Lower lobe of right lung (tissue), 2 donors: ENCODE measurements at places on chromosomes 12 and 14. TPM values are rescaled to one million over a fixed set of nuclear protein-coding genes. Genes with fewer than 3 reads are reported as not detected.

GRCh38 chr14:48390346-48390745 is 714.9 kb upstream of the MDGA2 start:
- H3K36me3 ChIP-seq, result no peaks in the 10 kb centered on the region
- no peak for DNase-seq

DNA sequence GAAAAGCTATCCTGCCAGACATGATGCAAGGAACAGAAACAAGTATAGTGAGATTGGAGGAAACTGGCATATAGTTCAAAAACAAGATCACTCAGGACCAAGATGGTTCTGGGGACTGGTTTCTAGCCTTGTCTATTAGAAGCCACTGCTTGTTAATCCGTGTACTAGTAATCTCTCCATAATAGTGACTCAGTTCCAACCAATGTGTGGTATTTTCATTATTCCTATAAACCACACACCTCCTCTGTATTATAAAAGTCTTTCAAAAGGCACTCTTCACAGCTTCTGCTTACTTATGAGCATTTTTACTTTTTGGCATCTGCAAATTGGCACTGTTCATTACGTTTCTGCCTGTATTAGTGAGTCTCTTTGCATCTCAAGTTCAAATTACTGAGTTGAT is 140.3 kb downstream of the SLC6A15 start:
- no peaks in the 10 kb centered on the region for H3K27me3 ChIP-seq
- H3K4me3 ChIP-seq, result no peak overlapping the region
- DNase-seq, result no peak
- H3K27ac ChIP-seq, result no peak overlapping the region
- no peaks in the 10 kb centered on the region for H3K4me1 ChIP-seq
- H3K36me3 ChIP-seq, result no peaks in the 10 kb centered on the region

- no peak overlapping the region for H3K4me3 ChIP-seq
- H3K27ac ChIP-seq, result peak overlapping the region; percentile 9
- H3K27me3 ChIP-seq, result no peaks in the 10 kb centered on the region
- no peaks in the 10 kb centered on the region for H3K36me3 ChIP-seq
- DNase-seq, result no peak
Observed at GRCh38 chr12:88552610-88553079, 27.6 kb downstream of the KITLG start.

DNA sequence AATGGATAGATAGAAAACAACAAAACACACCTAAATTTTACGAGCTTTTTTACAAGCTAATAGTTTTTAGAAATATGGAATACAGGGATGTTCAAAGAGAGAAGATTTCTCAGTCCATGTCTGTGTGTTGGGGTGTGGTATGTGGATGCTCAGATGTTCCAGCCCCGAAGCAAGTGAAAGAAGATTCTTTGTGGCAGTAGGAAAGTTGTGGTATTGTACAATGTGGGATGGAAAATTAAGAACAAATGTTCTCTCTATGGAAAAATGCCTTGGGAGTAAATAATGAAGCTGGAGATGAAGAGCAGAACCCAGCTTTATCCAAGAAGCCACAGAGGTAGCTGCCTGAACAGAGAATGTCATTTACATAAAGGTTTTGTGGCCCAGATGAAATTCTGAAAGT is 150.3 kb upstream of the PRKD1 start:
- H3K27ac ChIP-seq, result no peak overlapping the region
- no peaks in the 10 kb centered on the region for H3K36me3 ChIP-seq
- H3K4me1 ChIP-seq, result no peaks in the 10 kb centered on the region
- no peak for DNase-seq
- H3K27me3 ChIP-seq, result no peaks in the 10 kb centered on the region

GRCh38 chr12:52865090-52865944 is 16.5 kb upstream of the KRT78 start:
- DNase-seq, result peak; percentile 68
- H3K4me3 ChIP-seq, result no peak overlapping the region
- no peak overlapping the region for H3K27ac ChIP-seq
- peaks cover 10% of the 10 kb centered on the region for H3K4me1 ChIP-seq
- no peaks in the 10 kb centered on the region for H3K36me3 ChIP-seq

DNA sequence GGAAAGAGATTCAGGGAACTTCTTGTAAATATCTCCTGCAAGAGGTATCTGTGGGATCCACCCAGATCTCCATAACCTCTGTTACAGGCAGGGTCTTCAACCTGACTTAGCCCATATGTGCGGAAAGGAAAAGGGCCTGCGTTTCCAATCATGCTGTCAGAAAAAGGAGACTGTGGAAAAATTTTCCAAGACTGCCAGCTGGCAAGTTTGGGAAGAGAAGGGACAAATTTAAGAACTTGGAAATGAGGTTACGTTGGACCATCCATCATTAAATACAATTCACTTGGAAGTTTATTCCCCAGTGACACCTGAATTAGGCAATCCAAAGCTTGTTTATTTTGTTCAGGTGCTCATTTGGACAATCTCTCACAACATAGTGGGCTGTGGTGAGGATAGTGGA is 13.9 kb downstream of the PTHLH start:
- no peaks in the 10 kb centered on the region for H3K27me3 ChIP-seq
- no peaks in the 10 kb centered on the region for H3K36me3 ChIP-seq
- no peak overlapping the region for H3K27ac ChIP-seq
- H3K4me3 ChIP-seq, result no peak overlapping the region
- no peak for DNase-seq

DNA sequence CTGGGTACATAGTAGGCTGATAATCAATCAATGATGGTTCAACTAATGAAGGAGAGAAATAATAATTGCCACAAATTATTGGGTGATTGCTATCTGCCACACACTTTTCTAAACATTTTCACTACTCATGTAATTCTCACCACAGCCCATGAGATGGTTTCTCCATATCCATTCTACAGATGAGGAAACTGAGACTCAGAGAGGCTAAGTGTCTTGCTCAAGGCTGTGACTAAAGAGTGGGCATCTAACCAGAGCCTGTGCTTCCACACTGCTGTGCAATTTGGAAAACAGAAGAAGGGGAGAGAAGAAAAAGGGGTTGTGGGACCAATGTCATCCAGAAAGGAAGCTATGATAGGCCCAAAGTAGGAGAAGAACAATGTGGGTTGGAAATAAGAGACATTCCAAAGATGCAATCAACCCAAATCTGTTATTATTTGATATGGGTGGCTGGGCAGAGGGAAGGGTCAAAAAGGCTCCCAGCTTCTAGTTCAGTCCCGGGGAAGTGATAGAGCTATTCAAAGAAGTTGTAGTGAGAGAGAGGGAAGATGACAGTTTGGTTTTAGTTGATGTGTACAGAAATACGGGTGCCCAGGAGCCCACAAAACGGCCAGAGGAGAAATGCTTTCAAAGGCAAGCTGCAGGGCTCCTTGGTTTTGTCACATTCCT is 483 bp upstream of the NR1H4 start:
- no peak for DNase-seq
- no peaks in the 10 kb centered on the region for H3K4me1 ChIP-seq
- H3K4me3 ChIP-seq, result no peak overlapping the region
- H3K27me3 ChIP-seq, result no peaks in the 10 kb centered on the region
- no peak overlapping the region for H3K27ac ChIP-seq

DNA sequence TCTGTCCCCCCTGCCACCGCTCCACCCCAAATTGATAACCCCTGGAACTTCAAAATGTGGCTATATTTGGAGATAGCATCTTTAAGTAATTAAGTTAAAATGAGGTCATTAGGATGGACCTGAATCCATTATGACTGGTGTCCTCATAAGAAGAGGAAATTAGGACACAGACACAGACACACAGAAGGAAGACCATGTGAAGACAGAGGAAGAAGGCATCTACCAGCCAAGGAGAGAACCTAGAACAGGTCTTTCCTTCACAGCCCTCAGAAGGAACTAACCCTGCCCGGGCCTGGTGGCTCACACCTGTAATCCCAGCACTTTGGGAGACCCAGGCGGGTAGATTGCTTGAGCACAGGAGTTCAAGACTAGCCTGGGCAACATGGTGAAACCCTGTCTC is 3.6 kb upstream of the HRK start:
- H3K36me3 ChIP-seq, result no peaks in the 10 kb centered on the region
- DNase-seq, result no peak
- H3K4me3 ChIP-seq, result no peak overlapping the region
- H3K27me3 ChIP-seq, result peaks cover 40% of the 10 kb centered on the region
- H3K4me1 ChIP-seq, result peaks cover 26% of the 10 kb centered on the region

DNA sequence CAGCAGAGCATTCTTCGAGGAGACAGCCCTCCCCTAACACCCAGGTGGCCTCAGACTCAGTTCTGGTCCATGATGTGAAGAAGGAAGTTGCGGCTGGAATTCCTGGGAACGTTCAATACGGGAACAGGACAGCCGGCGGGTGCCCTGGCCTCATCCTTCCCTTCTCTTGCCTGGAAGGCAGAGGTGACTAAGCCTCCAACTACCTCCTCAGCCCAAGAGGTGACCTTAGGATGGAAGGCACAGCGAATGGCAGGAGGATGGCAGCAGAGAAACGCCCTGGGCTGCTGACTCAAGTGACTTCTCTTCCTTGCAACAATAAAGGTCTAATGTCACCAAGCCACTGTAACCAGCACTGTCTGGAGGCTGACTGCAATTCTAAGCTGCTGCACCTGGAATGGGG is 36.1 kb downstream of the DHX37 start:
- no peaks in the 10 kb centered on the region for H3K4me1 ChIP-seq
- peaks cover 95% of the 10 kb centered on the region for H3K36me3 ChIP-seq
- H3K27ac ChIP-seq, result no peak overlapping the region
- no peak overlapping the region for H3K4me3 ChIP-seq

- H3K4me3 ChIP-seq, result no peak overlapping the region
- no peaks in the 10 kb centered on the region for H3K36me3 ChIP-seq
- H3K4me1 ChIP-seq, result no peaks in the 10 kb centered on the region
- H3K27ac ChIP-seq, result no peak overlapping the region
- no peaks in the 10 kb centered on the region for H3K27me3 ChIP-seq
- DNase-seq, result no peak
Observed at GRCh38 chr12:581746-582145, 81.5 kb downstream of the NINJ2 start.

DNA sequence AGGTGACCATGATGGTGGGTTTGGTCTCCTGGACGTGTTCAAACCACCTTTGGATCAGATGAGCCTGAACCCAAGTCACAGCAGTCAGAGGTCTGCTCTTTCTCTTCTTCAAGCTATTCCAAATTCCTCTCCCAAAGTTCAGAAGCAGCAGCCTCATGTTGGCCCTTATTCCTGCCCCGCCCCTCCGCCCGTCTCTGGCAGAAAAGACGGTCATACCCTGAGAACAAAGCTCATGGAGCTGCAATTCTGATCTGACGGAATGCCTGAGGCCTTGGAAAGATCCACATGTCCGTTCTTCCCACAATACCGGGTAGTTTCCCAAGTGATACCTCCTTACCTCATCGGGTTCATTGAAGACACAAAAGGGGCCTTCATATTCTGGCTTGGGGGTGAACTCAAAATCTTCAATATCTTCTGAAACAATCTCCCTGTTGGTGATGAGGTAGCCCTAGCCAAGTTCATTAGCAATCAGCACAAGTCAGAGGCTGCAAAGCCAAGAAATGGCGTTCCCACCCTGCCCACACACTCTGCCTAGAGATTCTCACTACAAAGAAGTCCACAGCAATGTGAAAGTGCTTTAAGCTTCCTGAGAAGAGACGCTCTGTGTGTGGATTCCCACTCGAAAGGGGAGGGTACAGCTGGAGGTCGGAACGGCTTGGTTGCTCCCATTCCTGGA is 11.2 kb downstream of the POLE start:
- H3K27ac ChIP-seq, result no peak overlapping the region
- no peak overlapping the region for H3K4me3 ChIP-seq
- H3K4me1 ChIP-seq, result no peaks in the 10 kb centered on the region

GRCh38 chr12:115046805-115047204 is 362.8 kb upstream of the TBX3 start:
- H3K4me1 ChIP-seq, result no peaks in the 10 kb centered on the region
- no peak overlapping the region for H3K4me3 ChIP-seq
- no peak for DNase-seq
- no peaks in the 10 kb centered on the region for H3K36me3 ChIP-seq
- no peak overlapping the region for H3K27ac ChIP-seq
- H3K27me3 ChIP-seq, result no peaks in the 10 kb centered on the region

- H3K27ac ChIP-seq, result no peak overlapping the region
- DNase-seq, result no peak
- no peaks in the 10 kb centered on the region for H3K36me3 ChIP-seq
- H3K4me1 ChIP-seq, result no peaks in the 10 kb centered on the region
- no peaks in the 10 kb centered on the region for H3K27me3 ChIP-seq
Observed at GRCh38 chr12:68177562-68177961, 18.0 kb upstream of the IFNG start.

DNA sequence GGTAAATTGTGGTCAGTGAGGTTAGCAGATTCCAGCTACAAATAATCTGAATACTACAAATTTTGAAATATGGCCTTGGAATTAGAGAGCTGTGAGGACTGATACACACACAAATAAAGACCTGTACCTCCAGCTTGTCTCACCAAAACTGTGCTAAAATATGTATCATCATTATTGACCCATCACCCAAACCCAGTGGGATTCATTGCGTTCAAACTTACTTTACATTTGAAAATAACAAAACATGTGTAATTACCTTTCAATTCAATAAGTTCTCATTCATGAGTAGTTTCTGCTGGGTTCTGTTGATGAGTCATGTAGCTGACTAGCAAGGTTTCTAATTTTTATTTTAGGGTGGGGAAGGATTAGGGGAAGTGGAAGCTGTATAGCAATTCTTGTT is 170.9 kb downstream of the MSRB3 start:
- H3K4me1 ChIP-seq, result no peaks in the 10 kb centered on the region
- H3K27me3 ChIP-seq, result no peaks in the 10 kb centered on the region
- no peak overlapping the region for H3K4me3 ChIP-seq
- no peak overlapping the region for H3K27ac ChIP-seq

- no peak overlapping the region for H3K27ac ChIP-seq
- no peak overlapping the region for H3K4me3 ChIP-seq
- peaks cover 24% of the 10 kb centered on the region for H3K4me1 ChIP-seq
- no peak for DNase-seq
Observed at GRCh38 chr12:132429602-132429945, 60.4 kb upstream of the FBRSL1 start.

GRCh38 chr14:49955024-49955423 is 62.1 kb downstream of the ARF6 start:
- no peaks in the 10 kb centered on the region for H3K27me3 ChIP-seq
- H3K4me3 ChIP-seq, result no peak overlapping the region
- no peak for DNase-seq
- H3K27ac ChIP-seq, result no peak overlapping the region
- no peaks in the 10 kb centered on the region for H3K36me3 ChIP-seq
- H3K4me1 ChIP-seq, result no peaks in the 10 kb centered on the region

KRT6C gene
- total RNA-seq, result not detected

PRKD1 gene
- total RNA-seq, result 14.9 TPM

BBOF1 gene
- 7.4 TPM for total RNA-seq

KRT77 gene
- total RNA-seq, result not detected

ABCD2 gene
- total RNA-seq, result 0.47 TPM

NAV3 gene
- total RNA-seq, result 8.7 TPM

FAM181A gene
- total RNA-seq, result 6.4 TPM

ALDH1L2 gene
- 9.7 TPM for total RNA-seq
